Activated CD4-positive, alpha-beta T cell treated with anti-CD3 and anti-CD28 coated beads, Interleukin-2, Interleukin-4, amounts not matched to agents 100 ng/mL and 50 ng/mL, durations not matched to agents 16 hours and 8 hours (primary cell): ENCODE measurements at places on chromosomes 2 and 18.

DNA sequence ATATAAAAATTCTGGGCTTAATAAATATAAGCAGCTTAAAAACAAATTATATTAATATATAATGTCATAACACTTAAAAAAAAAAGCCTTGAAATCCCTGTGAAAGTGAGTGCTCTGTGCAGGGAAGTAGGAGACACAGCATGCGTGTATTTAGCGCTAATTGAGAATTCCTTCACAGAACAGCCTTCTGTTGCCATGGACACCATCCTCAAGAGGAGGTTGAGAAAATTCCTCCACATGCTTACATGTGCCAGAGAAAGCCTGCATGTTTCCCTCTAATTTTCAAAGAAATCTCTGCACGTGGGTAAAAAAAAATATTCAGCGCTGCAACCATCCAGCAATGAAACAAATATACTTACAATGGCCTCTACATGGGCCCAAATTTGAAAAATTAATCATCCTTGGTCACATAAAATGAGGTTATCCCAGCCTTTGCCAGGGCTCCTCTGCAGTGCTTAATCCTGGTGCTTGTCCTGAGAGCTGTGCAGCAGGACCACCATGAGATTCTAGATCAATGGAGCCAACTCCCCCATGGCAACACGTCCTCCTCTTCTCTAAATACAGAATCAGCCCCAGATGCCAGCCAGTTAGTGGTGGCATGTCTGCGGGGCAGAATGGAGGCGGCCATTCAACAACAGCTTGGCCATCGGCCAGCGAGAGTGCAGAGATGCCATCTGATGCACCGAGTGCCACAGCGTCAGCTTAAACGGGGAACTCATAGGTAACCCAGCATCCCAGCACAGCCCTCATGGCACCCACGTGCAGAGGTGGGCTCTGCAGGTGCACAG, 228.0 kb downstream of the MYT1L start:
- no peak for DNase-seq

DNA sequence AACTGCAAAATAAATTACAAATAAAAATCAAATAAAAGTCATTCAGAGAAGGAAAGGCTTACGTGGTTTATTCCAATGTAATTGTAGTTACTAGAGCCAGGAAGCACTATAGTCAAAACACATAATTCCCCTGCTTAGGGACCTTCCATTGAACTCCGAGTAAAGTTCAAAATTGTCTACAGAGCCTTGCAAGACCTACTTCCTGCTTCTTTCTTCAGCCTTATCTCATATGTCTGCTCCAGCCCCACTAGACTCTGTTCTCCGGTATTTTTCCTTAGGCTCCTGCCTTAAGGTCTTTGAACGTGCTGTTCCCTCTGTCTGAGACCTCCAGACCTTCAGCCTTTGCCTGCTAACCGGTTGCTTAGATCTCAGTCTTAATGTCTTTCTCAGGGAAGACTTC, 104.3 kb downstream of the ARL6IP6 start:
- DNase-seq, result no peak

- DNase-seq, result peak; percentile 50
These were observed 157.4 kb downstream of the TAF4B start for GRCh38 chr18:26383454-26384270.

GRCh38 chr2:67991456-67991855, 71.3 kb downstream of the C1D start:
- no peak for DNase-seq

GRCh38 chr2:239267288-239267951, 133.4 kb downstream of the HDAC4 start:
- peak; percentile 95 for DNase-seq

DNA sequence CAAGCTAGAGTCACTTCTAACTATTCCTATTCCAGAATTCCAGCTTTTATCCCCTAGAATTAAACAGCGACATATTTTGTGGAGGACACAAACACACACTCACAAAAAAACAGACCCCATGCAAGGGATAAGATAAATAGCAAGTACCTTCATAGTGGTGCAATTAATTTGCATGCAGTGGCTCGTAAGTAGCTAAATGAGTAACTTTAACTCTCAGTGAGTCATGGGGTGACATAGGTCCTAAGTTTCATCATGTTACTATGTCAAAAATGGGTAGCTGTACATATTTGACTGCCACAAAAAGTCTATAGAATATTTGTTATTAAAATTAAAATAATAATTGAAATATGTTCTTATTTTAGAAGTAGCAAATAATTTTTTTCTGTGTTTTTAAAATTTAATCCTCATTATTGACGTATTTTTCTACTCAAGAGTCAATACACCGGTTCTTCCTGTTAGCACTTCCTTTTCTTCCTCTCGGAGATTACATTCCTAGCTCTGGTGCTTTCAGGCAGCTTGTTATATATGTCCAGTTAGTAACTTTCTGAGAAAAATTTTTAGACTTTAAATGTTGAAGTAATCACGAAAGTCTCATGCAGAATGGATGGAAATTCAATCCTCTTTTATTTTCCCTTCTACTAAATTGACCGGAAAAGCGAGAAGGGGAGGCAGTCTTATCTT, 247.0 kb downstream of the KCNH7 start:
- no peak for DNase-seq

DNA sequence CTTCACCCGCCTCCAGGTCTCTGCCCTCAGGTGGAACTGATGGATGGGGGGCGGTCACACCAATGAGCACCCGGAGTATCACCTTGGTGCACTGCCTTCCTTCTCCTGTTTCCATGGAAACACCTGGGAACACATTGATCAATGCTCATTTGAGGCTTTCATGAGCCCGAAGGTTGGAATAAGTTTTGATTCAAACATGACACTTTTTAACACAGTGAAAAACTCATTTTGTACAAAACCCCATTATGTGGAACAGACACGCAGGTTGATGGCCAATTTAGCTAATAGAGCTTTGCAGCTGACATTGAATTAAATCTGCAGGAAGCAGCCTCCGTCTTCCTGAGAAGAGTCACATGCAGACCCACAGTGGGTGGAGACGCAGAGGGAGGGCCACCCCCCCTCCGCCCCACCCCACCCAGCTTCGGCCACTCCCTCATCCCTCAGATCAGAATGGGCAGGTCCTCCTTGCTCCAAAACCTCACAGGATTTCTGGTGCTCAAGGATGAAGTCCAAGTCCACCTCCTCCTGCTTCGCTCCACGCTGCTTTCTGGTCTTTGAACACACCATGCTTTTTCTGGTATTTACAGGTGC, 96.0 kb upstream of the MYCN start:
- DNase-seq, result no peak

DNA sequence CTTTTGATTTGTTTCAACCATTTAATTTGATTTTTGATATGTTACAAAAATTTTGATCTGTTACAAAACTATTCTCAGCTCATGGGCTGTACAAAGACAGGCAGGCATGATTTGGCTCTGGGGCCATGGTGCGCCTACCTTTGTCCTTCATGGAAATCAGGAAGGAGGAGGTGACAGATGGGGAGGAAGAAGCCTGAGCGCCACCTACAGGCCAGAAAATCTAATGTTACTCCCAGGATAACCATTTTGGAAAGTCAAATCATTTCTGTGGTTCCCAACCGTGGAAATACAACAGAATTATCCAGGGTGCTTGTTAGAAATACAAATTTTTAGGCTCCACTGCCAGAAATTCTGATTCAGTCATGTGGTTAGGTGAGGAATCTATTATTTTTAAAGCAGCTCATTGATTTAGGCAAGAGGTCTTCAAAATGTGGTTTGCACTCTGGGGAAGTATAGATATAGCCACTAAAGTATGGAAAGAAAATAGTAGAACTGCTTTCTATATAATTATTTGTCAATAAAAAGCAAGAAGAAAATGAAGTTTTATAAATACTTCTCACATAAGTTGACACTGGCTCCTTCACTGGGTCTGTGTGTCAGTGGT, 93.9 kb downstream of the EVA1A start:
- peak; percentile 8 for DNase-seq

DNA sequence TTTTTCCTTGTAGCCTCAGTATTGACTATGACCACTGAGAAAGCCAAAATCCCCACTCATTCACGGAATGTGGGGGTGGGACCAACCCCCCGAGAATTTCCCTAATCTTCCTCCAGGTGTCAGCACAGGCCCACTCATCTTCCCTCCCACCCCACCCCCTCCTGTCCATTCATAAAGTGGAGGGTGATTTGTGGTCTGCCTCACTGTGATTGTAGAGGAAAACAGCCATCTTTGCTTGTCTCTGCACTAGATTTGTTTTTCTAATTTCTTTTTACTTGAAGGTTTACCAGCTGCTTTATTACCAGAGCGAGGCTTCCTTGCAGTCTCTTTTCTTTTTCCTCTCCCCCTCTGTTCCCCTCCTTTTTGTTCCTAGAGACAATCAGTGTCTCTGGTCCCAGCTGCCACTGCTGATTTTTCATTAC, 171.8 kb downstream of the ICOS start:
- DNase-seq, result peak; percentile 73

- peak; percentile 49 for DNase-seq
These were observed 46.9 kb upstream of the CNOT11 start for GRCh38 chr2:101205521-101206479.

GRCh38 chr2:58054264-58054663, 7.7 kb downstream of the VRK2 start:
- no peak for DNase-seq

GRCh38 chr18:74213429-74213828, 65.1 kb downstream of the TIMM21 start:
- no peak for DNase-seq

DNA sequence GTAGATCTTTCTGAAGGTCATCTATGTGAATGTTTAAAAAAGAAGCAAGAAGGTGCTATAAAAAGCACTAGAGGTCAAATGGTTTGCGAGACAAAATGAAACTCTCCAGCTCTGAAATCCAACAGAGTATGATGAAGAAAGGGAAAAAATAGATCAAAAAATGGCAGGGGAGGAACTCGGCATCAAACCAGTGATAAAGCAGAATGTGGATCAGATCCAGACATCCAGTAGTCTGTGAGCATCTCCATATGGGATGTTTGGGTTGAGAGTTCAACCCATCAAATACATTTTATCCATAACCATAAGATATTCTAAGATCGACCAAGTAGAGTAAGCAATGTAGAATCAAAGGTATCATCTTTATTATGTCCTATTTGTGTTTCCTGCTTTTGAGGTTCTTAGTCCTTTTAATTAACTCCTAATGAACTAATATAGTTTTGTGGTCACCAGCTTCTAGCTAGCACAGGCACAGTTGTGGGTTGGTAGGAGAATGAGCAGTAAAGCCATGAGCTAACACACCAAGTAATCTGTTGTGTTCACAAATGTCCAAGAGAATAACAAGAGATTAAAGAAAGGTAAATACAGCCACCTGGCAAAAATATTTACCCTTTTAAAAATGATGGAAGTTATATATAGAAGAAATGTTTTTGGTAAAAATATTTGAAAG, 160.9 kb downstream of the NEDD4L start:
- DNase-seq, result no peak

DNA sequence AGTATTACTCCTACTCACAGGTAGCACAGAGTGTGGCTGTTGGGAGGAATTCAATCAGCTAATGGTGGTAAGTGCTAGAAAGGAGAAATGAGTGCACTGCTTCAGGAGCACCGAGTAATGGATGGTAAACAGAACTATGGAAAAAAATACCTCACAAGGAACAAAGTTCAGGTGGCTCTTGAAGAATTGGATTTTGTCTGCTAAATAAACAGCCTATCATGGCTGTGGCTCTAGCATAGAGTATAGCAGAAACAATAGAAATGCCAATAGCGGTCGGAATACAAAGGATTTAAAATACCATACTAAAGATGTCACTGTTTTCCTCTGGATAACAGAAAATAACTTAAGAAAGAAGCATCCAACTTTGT, 482.5 kb downstream of the NUP35 start:
- DNase-seq, result no peak

- no peak for DNase-seq
These were observed 13.1 kb upstream of the MYL12A start for GRCh38 chr18:3234457-3234856.

- DNase-seq, result no peak
These were observed 14.8 kb upstream of the GLI2 start for GRCh38 chr2:120720746-120721375.

- no peak for DNase-seq
These were observed 81.7 kb downstream of the ARHGEF4 start for GRCh38 chr2:130918393-130918792.

DNA sequence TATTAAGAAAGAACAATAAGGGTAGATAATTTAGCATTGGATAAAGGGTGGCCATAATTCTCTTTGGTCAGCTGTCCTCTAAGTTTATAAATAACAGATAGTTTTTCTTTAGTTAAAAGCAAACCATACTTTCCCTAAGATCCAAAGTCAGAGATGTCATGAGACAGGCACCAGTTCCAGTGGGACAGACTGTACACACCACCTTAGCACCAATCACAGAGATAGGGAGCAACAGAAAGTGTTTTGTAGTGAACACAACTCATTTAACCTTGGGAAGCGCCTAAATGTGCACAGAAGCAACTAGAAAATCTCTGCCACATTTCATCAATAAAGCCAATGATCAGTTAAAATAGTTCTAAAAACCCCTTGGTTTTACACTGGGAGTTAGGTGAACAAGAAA, 186.8 kb upstream of the SMAD7 start:
- no peak for DNase-seq

DNA sequence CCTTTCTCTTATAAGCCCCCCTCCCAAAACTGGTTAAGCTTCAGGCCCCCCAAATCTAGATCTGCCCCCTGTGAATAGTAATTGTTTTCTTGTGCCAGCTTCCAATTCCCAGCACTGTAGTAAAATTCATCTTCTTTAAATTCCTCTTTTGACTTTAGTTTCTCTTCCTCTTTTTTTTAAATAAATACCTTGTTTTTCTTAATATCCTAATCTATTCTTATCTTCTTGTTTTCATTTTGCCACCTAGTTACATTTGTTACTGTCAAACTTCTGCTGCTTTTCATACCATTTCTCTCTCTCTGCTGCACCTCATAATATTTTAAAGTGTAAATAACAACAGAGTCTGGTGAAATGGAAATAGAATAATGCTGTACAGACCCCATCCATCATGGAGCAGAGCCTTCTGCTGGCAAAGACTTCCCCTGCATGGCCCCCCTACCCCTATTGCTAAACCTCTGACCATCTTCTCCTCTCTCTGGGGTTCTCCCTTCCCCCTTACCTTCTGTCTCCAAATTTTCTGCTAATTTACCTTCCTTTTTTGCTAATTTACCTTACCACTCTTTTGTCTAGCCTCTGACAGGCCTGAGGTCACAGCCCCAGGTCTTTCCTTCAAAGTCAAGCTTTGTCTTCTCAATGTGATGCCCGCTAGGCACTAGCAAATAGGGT, 94.9 kb upstream of the PAPOLG start:
- no peak for DNase-seq

GRCh38 chr2:10327896-10328669, 25.4 kb downstream of the HPCAL1 start:
- no peak for DNase-seq

DNA sequence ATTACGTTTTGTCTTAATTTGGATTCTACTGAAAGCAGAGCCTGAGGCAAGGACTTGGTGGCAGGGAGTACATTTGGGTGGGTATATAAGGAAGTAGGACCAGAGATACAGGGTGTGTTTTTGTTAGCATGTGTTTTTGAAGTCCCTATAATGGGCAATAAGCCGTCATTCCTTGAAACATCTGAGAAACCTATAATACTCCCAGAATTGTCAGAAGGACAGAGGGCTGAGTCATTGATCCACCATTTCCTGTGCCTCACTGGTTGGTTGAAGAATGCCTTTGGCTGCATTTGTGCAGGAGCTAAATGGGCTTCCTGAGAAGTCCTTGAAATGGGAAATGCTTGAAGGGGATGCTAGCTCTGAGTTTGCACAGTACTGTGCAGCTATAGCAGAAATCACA, 281.8 kb upstream of the ZEB2 start:
- no peak for DNase-seq
